Activated naive CD4-positive, alpha-beta T cell treated with anti-CD3 and anti-CD28 coated beads, Interleukin-2, amount 10 ng/mL, durations not matched to agents 7 days and 5 days (primary cell): ENCODE measurements at places on chromosomes 3 and 15.

GRCh38 chr3:32421185-32421584 lies 29.5 kb downstream of the CMTM7 start:
- DNase-seq: no peak

DNA sequence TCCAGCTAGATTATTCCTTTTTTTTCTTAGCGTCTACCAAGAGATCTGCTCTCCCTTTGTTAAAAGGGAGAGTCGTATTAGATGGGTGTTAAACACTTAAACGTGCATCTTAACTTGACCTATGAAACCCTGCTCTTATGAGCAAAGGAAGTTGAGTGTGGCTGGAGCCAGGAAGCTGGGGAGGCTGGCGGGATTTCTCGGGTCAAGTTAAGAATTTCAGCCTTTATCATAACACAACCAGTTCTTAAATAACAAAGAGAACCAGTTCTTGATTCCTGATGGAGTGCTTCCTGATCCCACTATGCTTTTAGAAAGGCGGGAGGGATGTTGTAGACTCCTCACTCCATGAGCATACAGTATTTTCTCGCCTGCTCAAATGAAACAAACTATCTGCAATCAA lies 215.1 kb downstream of the ITPR1 start:
- DNase-seq: no peak

GRCh38 chr3:140332131-140332530 lies 345.7 kb upstream of the TRIM42 start:
- DNase-seq: no peak

DNA sequence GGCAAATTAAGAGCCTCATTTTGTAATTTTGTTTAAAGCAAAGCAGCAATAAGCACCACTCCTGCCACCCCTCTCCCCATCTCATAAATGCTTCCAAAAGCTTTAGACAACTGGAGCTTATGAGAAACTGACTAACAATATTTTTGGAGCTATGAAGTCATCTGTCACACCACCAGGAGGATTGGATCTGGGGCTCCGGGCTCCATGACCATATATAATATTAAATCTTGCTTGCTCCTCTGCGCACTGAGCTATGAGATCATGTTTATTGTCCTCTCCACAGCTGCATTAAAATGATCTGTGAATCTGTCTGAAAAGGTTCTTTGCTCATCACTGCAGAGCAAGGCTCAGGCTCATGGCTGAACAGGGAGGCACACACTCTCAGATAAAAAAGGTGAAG lies 323.7 kb downstream of the ZNF621 start:
- no peak for DNase-seq

DNA sequence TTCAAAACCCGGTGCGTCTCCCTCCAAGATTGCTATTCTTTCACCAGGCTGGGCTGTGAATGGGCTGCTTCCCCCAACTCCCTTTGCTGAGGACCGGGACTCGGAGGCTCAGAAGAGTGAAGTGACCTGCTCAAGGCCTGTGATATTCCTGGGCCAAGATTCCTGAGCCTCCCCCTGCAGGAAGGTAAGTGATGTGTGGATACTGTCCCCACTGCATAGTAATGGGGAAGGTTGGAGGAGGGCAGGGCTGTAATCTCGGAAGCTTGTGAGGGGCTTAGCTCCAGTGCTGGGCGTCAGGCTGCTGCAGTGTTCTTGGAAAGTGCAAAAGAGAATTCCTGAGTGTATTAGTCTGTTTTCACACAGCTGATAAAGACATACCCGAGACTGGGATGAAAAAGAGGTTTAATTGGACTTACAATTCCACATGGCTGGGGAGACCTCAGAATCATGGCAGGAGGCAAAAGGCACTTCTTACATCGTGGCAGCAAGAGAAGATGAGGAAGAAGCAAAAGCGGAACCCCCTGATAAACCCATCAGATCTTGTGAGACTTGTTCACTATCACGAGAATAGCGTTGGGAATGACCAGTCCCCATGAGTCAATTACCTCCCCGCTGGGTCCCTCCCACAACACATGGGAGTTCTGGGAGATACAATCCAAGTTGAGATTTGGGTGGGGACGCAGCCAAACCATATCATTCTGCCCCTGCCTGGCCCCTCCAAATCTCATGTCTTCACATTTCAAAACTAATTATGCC lies 67.6 kb downstream of the EFCAB12 start:
- no peak for DNase-seq

GRCh38 chr15:40790718-40791117 lies 16.2 kb upstream of the ZFYVE19 start:
- DNase-seq: no peak

GRCh38 chr3:191336833-191337232 lies 6.5 kb upstream of the UTS2B start:
- DNase-seq: no peak

- DNase-seq: no peak
These were observed 421.1 kb downstream of the PLOD2 start for GRCh38 chr3:145739926-145740325.

- no peak for DNase-seq
These were observed 101.7 kb downstream of the LSM3 start for GRCh38 chr3:14280326-14280725.

GRCh38 chr3:16207031-16207430 lies 32.6 kb downstream of the GALNT15 start:
- DNase-seq: no peak

- DNase-seq: peak; percentile 51
These were observed at the start of gene CTDSPL for GRCh38 chr3:37861620-37862041. CTDSPL (plus strand) TSS chr3:37861880; CDS start chr3:37862200, 320 bp downstream.

DNA sequence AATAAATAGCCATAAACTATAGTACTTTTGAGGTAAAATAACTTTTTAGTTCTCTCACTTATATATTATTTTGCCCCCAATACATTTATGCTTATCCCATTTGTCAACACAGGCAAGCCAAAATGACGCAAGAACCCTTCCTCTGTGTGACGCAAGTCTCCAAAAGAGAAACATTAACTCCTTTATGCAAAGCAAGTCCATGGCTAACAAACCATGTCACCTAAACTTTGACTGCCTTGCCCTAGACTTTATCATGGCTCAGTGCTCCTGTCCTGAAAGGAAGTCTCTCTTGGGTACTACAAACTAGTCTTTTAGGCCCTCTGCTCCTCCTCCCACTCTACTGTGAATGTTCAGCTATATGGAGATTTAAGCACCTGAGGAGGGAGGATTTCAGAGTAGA lies 230.5 kb downstream of the UNC13C start:
- DNase-seq: no peak

DNA sequence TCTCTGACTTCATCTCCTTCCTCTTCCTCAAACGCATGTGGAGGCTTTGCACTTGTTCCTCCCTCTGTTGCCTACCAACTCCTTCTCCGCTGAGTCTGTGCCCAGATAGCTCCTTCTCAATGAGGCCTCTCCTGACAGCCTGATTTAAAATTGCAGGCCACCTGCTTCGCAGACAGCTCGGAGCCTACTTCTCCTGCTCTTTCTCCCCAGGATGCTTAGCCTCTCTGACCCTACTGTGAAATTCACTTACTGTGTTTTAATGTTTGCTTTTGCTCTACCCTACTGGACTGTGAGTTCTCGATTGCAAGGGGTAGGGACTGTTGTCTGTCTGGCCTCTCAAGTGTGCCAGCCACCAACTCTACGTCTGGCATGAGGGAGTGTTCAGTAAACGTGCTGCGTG lies 83.4 kb downstream of the EEFSEC start:
- no peak for DNase-seq

DNA sequence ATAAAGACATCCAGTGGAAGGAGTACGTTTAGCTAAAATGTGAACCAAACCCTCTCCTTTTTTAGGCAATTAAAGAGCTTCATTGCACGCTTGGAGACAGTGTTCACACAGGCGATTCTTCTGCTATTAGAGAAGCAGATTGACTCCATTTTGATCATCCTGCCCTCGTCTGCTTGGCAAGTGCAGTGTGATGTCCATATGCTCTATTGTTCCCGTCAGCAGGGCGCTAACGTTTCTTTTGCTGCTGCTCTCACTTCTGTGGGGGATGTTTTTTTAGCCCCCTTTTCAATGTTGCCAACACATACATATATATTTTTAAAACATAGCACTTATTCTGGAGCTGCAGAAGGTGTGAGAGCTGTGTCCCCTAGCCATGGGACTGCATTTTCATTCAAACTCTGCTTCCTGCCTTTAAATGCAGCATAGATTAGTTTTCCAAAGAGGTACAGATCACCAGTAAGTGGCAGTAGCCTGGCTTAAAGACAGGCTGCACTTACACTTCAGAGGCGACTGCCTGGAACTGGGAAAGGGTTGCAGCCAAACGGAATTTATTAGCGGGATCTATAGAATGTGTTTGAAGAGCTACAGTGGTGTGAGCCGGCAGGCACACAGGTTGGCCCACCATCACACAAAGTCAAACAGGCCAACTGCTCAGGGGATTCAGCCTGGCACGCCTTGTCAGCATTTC lies 292.6 kb upstream of the DPH6 start:
- no peak for DNase-seq

DNA sequence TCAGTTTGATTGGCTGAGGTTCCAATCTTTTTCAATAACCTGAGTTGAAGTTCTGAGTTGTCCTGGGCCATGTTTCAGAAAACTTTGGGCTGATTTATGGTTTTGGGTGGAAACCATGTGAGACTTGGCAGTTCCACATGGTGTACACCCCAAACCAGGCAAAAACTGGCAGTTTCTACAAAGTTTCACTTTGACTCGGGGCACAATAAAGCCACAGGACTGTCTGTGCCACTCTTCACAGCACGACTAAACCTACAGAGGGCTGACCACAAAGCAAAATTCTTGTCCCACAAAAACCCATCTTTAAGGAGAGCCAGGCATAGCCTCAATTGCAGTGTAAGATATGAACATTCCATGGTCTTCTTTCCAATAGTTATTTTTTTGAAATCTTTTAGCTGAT lies 155.0 kb downstream of the DUT start:
- DNase-seq: no peak

GRCh38 chr15:78620021-78620526 lies 722 bp downstream of the CHRNA3 start:
- no peak for DNase-seq

- DNase-seq: no peak
These were observed 49.0 kb downstream of the KBTBD12 start for GRCh38 chr3:127964053-127964452.

- no peak for DNase-seq
These were observed 77.1 kb downstream of the ATP10A start for GRCh38 chr15:25786040-25786439.

GRCh38 chr3:47251689-47252088 lies 30.9 kb downstream of the KIF9 start:
- no peak for DNase-seq

DNA sequence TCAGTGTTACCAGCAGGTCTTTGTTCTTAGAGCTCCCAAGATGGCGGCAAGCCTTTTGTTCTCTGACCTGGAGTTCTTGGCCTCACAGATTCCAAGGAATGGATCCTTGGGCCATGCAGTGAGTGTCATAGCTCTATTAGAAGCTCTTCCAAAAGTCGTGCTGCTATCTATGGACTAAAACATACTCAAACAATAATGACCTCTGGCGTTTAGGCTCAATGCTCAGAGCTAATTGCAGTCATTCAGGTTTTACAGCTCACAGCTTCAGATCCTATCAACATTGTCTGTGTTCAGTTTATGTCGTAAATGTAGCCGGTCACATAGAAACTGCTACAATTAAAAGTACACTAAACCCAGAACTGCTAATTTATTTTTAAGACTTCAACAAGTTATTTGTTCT lies 22.2 kb downstream of the CCRL2 start:
- no peak for DNase-seq

DNA sequence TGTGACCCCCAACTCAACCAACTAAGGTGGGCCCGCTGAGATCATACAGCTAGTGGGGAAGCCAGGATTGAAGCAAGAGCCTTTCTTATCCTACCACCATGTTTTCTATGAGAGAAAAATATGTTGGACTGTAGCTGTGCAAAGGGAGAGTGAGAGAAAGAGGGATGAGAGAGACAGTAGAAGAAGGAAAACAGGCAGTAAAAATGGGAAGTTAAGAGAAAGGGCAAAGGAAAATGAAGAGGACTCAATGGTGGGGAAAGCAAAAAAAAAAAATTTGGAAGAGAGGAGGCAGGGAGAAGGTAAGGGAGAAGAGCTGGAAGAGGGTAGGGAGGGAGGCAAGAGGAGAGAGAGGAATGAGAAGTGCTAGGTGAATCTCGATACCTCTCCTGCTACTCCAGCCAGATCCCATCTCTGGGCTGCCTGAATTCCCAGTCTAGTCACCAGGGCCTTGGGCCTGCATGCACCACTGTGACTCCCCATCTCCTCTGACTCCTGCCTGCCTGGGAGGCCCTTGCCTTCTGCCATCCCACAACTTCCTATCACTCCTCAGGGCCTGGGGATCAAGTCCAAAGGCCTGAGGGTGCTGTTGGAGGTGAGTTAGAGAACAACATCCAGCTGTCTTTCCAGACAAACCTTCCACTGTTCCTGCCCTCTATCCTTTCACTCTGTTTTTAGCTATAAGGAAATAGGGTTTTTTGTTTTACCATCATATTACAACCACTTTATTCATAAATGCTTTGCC lies 15.7 kb downstream of the FAM81A start:
- DNase-seq: no peak

GRCh38 chr3:142081178-142081577 lies 68.2 kb downstream of the TFDP2 start:
- no peak for DNase-seq
